Fibroblast of skin of scalp (primary cell): ENCODE measurements at places on chromosomes 1 and 21.

DNA sequence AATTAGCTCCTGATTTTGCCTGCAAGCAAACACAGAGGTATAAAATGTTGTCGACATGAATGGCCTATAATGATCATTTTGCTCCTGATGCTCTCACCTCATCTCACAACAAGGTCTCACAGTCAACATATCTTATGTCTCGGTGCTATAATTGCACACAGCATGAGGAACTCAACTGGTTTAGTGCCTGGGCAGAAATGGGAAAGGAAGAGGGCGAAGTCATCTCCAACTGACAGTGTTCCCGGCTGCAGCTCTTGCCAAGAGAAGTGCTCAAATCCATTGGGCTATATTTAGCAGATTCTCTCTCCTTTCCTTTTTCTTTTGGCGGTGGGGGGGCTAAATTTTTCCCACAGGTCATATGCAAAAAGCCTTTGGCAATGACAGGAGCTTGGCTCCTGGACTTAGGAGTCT lies 53.0 kb downstream of the SLC45A1 start:
- DNase-seq = peak; percentile 36

DNA sequence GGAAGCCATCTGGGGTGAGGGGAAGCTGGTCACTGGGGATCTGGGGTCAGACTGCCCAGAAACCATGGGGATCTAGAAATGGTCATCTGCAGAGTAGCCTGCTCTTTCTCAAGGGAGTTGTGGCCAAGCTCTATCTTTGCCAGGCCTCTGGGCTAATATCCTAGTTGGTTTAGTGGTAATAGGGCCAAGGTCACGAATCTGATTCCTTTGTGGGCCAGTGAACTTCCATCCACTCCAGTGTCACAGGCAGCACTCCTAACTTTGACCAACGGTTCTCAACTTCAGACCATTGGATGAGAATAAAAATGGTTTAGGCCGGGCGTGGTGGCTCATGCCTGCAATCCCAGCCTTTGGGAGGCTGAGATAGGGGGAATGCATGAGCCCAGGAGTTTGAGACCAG lies 28.1 kb upstream of the PPP2R5A start:
- no peak for DNase-seq

DNA sequence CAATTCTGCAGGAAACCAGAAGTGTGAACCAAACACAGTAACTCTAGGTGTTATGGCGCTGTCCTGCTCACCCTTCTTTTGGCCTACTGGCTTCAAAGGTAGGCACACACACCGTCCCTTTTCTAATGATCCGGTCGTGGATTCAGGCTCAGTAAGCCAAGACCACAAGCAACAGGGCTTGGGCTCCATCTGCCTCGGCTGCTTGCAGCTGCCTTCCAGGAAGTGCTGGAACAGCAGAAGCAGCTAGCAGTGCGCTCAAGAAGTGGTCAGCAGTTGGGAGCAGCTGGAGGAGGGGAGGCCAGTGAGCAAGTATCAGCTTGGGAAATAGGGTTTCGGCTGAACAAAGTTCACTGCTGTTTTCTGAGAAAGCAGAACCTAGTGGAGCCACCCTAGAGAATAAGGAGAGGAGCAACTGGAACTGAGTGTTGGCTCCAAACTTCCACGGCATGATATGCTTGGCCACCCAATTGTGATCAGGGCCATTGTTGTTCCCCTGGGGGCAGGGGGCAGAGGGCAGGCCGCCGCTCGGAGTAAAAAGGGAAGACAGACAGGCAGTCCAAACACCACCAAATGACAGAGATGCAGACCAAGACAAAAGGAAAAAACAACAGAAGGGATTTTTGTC lies 173.4 kb downstream of the TOMM20 start:
- no peak for DNase-seq

GRCh38 chr1:216194721-216195120 lies 228.5 kb downstream of the USH2A start:
- DNase-seq = no peak

DNA sequence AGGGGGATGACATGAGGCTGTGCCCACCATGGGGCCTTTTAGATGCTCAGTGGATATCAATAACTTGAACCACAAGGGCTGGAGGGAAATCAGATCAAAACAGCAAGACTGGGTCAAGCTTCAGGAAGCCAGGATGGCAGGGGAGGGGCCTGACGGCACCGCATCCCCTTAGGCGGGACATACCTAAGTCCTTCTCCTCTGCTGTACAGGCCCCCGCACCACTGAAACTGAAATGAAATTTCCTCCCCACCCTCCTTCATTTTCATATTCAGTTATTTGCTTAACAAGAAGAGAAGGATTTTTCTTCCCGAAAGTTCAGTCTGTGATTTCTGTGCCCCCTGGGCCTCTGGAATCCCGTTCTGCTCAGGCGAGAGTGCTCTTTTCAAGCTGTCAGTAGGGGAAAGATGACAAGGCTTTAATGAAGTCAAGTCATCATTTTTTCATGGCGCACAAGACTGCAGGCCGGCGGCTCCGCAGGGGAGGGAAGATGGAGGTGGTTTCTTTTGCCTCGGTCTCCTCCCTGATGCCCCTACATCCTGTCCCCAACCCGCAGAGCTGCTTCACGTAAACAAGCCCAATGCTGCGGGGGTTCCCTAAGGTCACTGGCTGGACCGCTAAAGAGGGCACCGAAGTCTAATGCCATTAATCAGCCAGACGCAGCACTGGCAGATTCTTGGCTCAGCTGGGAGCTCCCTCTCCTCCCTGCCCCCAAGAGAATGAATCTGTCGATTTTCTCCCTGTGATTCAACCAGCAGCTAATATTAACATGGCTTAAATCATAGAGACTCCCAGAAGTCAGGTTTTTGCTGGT lies 264.8 kb downstream of the C1orf94 start:
- DNase-seq = peak; percentile 19

DNA sequence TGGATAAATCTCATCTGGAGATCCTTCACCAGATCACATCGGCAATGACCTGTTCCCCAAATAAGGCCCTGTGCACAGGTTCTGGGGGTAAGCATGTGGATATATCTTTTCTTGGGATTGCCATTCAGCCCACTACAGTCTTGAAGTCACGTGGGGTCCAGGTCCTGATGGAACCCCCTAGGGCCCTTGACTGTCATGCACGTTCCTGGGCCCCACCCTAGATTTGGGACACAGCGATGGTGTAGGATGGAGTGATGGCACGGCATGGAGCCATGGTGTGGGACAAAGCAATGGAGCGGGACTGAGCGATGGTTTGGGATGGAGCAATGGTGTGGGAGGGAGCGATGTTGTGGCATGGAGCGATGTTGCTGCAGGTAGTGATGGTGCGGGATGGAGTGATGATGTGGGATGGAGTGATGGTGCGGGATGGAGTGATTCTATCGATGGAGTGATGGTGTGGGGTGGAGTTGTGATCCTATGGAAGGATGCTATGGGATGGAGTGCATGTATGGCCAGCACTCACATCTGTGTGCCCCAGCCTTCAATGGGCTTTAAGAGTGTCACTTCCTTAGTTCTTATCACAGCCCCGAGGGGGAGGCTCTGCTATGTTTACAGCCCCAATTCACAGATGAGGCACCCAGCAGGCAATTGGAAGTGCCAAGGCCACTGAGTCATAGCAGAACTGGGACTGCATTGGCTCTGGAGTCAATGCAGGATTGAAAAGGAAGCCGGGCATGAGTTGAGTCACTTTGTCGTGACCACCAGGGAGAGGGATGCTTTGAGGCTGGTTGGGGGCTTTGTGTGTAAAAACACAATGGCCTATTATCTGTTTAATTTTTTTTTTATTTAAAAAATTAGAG lies 97.0 kb upstream of the C1orf174 start:
- no peak for DNase-seq
